ENCODE measurements at places on chromosomes 13 and 19.

GRCh38 chr19:14414926-14415690 is 4.0 kb downstream of the DDX39A start:
- no peak for DNase-seq

- DNase-seq: no peak
Measured at GRCh38 chr19:58035863-58036262, 2.0 kb downstream of the ZSCAN1 start.

DNA sequence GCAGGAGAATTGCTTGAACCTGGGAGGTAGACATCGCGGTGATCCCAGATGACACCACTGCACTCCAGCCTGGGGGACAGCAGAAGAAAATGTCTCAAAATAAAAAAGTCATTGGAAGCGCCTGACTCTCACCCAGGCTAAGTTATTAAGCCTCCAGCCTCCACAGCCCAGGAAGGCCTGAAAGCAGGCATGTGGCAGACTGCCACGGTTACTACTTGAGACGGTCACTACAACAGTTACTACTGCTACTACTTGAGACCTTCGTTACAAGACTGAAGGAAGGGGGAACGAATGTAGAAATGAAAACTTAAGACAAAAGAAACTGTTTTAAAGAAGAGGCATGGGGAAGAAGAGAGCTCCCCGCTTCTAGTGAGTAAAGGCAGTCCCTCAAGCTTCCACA is 9.6 kb downstream of the PRR22 start:
- DNase-seq: no peak

DNA sequence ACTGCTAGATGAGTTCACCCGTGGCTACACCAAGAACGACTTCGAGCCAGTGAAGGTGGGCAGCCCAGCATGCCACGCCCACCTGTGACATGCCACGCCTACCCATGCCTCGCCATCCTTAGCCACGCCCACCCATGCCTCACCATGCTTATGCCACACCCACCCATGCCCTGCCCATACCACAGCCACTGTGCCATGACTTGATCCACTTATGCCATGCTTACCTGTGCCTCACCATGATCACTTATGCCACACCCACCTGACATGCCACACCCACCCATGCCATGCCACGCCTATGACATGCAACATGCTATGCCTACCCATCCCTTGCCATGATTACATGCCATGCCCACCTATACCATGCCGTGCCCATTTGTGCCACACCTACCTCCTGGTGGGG is 12.9 kb upstream of the USE1 start:
- no peak for DNase-seq

GRCh38 chr13:67238277-67238859 is 8.2 kb upstream of the PCDH9 start:
- DNase-seq: peak; percentile 18

DNA sequence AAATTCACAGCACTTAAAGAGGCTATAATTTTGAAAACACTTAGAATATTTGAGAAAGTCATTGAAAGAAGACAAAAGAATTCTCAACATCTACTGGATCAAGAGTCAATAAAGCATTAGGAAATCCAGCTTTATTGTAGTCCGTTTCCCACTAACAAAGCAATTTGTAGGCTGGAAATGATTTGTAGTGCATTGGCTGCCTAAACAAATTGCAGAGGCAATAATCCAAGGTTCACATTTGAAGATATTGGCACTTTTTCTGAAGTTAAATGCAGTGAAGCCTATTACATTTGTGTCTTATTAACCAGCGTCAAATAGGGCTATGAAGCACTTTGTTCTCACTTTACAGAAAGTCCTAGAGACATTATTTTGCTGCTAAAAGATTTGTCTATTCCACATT is 848.1 kb upstream of the SLITRK1 start:
- DNase-seq: no peak

DNA sequence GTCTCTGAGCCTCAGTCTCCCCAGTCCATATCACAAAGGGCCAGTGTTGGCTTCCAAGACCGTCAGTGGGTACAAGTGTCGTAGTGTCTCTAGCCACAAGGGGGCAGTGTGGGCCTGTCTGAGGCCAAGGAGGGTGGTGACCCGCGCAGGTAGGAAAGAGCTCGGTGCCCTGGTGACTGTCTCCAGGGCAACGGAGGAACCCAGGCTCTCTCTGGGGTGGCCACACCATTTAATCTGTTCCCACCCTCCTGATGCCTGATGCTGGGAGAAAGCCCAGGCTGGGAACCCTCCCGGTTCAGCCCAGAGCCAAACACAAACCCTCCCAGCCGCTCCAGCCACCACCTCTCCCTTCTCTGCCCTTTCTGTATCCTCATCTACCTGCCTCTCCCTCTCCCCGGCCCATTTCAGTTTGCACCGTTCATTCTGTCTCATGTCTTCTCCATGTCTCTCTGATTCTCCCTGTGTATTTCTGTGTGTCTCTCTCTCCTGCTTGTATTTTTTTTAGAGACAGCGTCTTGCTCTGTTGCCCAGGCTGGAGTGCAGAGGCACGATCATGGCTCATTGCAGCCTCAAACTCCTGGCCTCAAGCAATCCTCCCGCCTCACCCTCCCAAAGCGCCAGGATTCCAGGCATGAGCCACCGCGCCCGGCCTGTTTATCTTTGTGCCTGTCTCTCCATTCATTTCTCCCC is 17.5 kb upstream of the MEIS3 start:
- no peak for DNase-seq

GRCh38 chr13:44792096-44792495 is 197.2 kb downstream of the NUFIP1 start:
- DNase-seq: no peak

GRCh38 chr13:109684084-109684823 is 102.1 kb downstream of the IRS2 start:
- DNase-seq: no peak

DNA sequence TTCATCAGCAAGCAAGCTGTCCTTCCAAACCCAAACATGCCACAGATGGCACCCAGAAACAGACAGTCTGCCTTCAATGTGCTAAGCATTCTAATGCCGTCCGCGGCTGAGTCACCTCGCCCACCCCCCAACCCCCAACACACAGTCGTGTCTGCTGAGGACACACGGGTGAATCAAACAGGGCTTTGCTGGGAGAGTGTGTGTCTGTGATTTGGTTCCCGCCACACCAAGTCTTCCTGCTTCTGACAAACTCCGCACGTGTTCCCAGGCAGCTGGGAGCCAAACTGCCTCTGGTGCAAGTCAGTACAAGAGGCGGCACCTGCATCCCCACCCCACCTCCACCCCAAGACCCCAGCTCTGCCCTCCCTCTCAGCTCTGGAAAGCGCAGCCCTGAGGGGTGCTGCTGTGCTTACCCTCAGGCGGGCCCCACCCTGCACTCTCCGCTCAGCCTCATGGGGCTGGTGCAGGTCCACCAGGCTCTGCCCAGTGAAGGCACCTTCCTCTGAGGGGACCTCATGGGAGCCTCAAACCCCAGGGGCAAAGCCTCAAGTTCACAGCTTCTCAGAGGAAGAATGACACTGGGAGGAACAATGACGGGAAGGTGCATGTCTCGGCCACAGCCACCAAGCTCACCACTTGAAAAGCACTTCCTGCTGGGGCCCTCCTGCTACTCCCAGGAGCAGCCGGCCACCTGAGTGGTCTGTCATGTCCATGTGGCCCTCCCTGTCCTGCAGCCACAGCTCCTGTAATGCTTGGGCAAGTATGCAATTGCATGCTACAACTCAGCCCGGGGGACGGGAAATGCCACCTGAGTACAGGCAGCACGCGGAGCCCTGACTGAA is 15.0 kb upstream of the SLC35E1 start:
- DNase-seq: no peak

GRCh38 chr13:50584856-50585580 is 258.5 kb downstream of the DLEU7 start:
- DNase-seq: peak; percentile 79

DNA sequence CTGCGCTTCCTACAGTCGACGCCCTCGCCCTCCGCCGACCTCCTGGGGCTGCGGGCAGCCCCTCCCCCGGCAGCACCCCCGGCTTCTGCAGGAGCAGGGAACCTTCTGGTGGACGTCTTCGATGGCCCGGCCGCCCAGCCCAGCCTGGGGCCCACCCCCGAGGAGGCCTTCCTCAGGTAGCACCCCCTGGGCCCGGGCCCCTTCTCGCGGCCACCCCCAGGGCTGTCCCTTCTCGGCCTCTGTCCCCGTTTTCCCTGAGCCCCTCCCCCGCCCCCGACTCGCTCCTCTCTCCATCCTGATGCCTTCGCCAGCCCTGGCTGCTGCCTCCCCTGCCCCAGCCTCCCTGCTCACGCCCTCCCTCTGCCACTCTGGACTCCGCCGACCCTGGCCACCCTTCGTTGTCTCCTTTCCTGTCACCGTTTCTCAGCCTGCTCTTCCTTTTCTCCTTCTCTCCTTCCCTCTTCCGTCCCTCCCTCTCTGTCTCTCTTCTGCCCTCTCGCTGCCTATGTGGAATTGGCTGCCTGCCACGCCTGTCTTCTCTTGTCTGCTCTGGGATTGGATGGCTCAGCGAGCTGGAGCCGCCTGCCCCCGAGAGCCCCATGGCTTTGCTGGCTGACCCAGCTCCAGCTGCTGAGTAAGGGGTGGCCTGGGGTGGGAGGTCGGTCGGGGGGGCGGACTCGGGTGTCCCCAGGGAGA is 11.0 kb downstream of the FUZ start:
- DNase-seq: peak; percentile 83

GRCh38 chr19:39307822-39308530 is 11.8 kb downstream of the IFNL1 start:
- DNase-seq: no peak

DNA sequence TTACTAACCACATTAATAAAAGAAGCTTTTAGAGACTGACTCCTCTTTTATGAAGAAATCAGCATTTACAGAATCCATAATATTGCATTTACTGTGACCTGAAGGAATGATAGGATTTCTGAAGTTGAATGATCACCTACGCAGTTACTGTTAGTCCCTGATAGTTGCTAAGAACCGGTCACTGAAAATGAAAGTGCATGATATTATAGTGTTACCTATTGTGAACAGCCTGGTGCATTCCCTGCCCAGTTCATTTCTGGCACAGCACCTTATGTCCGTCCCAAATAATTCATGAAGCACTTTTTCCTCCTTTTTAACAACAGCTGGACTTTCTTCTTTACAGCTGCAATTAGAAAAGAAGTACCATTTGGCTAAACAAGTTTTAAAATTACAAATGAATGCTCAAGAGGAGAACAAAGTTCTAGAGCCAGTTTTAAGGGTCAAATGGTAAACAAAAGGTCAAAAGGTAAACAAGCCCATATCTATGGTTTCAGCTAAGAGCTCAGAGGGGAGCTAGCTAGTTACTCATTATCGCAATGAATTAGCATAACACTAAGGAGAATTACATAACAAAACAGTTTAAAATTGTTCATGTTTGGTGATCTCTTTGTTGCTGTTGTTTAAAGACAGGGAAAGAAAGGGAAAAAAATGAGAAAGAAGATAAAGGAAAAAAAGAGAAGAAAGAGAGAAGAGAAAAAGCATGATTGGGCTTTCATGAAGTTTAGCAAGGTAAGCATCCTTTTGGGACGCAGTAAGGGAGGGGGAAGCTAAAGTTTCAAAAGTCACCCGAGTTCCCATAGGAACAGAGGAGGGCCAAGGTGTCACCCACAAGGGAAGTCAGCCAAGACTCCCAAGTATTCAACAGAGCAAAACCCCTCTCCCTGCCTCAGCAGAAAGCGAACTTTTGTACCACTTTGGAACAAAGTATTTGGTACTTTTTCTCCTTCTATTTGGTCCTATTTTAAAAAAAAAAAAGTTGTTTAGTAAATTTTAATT is 50.2 kb downstream of the FLT3 start:
- DNase-seq: no peak

- no peak for DNase-seq
Measured at GRCh38 chr19:6279620-6279930, 200 bp downstream of the MLLT1 start.

DNA sequence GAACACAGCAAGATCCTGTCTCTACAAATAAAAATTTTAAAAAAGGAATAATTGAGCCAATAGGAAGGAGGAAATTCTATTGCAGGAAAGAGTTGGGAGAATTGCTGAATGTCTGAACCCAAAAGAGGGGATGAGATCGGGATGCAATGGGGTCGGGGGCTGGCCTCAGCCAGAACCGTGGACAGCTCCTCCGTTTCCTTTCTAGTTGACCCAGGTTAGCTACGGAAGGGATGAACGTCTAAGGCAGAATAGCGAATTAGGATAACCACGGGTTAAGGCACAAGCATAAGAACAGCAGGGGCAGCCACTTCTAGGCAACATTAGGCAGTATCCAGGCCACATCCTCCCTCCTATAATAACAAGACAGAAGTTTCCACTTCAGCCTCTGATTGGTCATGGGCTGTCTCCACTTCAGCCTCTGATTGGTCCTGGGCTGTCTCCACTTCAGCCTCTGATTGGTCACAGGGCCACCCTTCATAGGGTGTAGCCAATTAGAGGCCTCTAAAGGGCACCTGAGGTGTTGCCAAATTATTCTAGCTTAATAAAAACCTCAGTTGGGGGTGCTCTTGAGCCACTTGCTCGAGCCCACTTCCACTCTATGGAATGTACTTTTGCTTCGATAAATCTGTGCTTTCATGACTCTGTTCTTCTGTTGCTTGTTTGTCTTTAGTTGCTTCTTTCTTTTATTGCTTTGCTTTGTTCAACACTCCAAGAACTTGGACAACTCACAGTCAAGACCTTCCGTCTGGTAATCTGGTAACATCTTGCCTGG is 24.9 kb upstream of the TPM4 start:
- no peak for DNase-seq

DNA sequence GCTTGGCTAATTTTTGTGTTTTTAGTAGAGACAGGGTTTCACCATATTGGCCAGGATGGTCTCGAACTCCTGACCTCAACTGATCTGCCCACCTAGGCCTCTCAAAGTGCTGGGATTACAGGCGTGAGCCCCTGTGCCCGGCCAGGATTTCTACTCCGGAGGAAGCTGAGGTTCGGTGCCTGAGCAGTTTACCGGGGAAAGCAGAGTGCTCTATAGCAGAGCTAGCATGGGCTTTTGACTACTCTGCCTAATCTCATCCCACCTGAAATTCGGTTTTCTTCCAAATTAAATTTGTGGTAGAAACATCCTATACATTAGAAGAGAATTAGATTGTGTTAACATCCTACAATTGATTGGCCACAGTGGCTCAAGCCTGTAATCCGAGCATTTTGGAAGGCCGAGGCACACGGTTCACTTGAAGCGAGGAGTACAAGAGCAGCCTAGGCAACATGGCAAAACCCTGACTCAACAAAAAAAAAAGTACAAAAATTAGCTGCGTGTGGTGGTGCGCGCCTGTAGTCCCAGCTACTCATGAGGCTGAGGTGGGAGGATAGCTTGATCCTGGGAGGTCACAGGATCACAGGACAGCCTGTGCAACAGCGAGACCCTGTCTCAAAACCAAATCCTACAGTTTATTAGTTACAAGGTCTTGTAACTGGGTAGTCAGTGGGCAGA is 1.6 kb downstream of the RPL13A start:
- DNase-seq: no peak

GRCh38 chr13:45167611-45168554 is 33.0 kb downstream of the KCTD4 start:
- DNase-seq: no peak

- DNase-seq: no peak
Measured at GRCh38 chr13:74920361-74920760, 561.6 kb downstream of the TBC1D4 start.

GRCh38 chr13:41597348-41598041 is 140.1 kb downstream of the RGCC start:
- no peak for DNase-seq

- no peak for DNase-seq
Measured at GRCh38 chr13:50994651-50995050, 85.1 kb downstream of the RNASEH2B start.

GRCh38 chr19:15109768-15110417 is 2.7 kb downstream of the SYDE1 start:
- no peak for DNase-seq

- no peak for DNase-seq
Measured at GRCh38 chr13:111114362-111115060, 599 bp upstream of the ARHGEF7 start.

- peak; percentile 23 for DNase-seq
Measured at GRCh38 chr13:52127783-52128702, 830 bp downstream of the NEK5 start.

GRCh38 chr19:12665281-12665573 is 1.3 kb downstream of the MAN2B1 start:
- no peak for DNase-seq

Data from fibroblast of skin of left quadriceps (primary cell).